ENCODE measurements at places on chromosomes 1 and 21.

- no peak for DNase-seq
Observed at GRCh38 chr1:1171161-1171545, 2.5 kb upstream of the TTLL10 start.

DNA sequence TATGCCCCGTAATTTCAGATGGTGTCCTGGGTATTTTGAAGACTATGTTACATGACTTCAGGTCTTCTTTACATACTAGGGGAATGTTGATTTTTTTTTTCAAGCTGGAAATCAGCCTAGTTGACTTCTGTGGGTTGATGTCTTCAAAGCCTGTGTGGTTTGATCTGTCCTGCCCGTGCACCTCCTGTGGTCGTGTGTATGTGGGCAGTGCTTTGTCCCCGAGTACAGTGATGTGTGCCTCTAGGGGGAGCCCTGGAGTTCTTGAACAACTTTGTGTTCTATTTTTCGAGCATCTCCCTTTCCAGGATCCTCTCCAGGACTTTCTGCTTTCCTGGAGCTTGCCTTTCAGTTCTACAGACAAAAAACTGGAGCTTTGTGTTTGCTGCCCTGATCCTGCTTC is 28.9 kb downstream of the OBSCN start:
- DNase-seq = no peak

DNA sequence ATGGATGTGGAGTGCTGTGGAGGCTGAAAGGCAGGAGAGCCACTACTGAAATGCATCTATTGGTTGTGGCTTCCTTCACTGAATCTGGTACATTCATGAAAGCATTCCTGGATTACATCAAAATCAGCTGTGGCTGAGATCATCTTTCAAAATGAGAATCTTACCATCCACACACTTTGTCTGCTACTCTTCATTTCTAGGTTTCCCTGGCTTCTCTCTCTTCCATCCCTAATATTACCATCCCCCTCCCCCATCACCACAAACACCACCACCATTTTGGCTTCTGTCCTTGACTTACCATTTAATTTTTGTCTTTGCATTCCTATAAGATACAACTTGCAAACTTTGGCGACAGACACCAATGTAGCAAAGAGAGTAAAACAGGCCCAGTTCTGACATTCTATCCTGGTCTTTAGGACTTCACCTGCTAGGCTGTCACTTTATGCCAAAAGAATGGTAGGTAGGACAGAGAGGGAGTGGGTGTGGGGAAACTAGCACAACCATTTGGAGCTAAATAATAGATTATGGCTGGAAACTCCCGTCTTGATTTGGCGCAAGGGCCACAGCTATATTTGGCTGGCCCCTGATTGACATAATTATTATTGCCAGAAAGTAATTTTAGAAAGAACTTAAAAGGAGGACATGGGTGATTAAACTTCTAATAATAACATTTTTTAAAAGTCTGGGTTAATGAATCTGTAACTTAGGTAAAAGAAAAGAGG is 15.1 kb upstream of the DUSP10 start:
- no peak for DNase-seq

DNA sequence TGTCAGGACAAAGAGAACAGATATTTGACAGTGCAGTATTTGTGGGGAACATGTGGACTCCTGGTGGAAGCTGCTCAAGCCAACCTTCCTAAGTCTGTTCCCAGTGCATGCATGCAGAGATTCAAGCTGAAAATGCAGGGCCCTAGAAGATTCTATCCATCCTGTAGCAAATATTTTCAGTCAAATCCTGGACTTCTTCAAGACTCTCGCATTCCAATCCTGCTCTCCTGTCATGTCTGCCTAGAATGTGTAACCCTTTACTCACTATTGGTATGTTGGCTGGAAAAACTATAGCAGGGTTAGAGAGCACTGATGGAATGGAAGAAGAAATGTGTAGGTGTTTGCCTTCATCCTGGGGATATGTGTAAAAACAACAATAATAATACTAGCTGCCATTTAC is 385.6 kb upstream of the PKN2 start:
- no peak for DNase-seq

- DNase-seq = no peak
Observed at GRCh38 chr1:155134880-155135414, 705 bp upstream of the SLC50A1 start.

DNA sequence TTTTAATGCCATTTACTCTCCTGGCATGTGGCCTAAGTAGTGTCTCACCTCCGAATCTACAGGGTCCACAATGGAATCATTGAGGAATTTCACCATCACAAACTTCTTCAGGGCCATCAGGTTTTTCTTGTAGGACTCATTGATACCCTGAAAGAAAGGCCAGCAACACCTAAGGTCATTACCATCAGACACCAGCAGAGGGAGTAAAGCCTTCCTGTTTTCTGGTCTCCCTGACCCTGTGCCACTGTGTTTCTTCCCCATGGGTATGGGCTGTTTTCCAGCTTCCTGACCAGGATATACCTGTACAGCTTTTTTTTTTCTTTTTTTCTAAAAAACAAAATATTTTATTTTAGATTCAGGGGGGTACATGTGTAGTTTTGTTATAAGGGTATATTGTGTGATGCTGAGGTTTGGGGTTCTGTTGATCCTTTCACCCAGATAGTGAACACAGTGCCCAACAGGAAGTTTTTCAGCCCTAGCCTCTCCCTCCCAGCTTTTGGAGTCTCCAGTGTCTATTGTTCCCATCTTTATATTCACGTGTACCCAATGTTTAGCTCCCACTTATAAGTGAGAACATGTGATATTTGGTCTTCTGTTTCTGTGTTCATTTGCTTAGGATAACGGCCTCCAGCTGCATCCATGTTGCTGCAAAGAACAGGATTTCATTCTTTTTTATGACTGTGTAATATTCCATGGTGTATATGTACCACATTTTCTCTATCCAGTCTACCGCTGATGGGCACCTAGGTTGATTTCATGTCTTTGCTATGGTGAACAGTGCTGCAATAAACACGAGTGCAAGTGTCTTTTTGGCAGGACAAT is 18.3 kb downstream of the PPT1 start:
- no peak for DNase-seq

DNA sequence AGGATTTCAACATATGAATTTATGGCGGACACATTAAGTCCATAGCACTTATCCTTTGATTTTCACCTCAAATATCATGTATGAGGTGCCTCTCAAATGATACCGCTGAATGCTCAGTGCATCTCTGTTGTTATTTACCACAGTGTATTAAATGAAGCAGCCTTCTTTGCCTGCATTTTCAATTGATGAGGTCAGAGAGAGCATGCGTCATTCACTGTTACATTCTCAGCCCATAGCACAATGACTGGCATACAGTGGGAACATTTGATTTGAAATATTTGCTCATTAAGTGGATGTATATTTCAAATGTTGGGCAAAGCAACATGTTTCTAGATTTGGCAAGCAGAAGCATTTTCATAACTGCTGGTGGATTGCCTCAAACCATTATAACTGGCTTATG is 45.7 kb downstream of the LRRC7 start:
- no peak for DNase-seq

GRCh38 chr1:184299406-184299790 is 87.4 kb upstream of the C1orf21 start:
- DNase-seq = no peak

GRCh38 chr1:54807756-54808155 is 6.6 kb upstream of the TTC22 start:
- no peak for DNase-seq

DNA sequence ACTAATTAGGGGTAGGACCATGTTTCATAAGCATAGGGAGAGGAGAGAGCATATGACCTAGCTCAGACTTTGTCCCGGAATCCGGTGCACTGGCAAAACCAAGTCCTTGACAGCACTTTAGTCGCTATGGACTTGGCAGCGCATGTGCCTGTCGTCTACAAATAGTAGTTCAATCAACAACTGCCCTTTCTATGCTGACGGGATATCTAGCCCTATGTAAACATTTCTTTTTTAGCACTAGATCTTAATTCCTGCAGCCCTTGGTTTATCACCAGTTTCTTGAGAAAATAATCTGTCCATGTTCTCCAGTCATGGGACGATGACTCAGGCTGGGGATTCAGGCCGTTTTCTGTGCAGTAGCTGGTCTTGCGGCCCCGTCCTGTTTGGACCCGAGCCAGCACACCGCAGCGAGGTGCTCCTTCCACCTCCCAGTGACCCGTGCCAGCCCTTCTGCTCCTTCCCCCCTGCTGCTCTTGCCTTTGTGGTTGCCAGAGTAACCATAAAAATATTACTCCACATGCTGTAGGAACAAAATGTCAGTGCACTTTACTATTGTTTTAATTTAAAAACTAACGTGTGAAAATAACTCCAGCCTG is 8.6 kb upstream of the MT1HL1 start:
- DNase-seq = no peak

DNA sequence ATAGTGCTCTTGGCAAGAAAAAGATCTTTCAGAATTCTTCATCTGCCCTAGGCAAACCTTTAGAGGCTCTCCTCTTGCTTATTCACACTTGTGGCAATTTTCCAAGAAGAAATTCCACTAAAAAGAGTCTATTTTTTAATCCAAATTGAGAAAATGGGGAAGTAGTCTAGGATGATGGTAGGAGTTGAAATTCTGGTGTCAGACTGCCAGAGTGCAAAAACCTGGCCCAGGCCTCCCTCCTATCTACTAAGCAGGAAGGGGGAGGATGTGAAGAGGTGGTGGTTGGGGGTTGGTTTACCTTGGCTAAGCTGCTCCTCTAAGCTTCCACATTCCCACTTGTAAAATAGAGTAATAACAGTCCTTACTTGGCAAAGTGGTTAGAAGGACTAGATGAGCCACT is 120.6 kb upstream of the KCNJ15 start:
- DNase-seq = no peak

Measured in activated gamma-delta T cell (primary cell).